ENCODE measurements at places on chromosomes 6 and 20.

DNA sequence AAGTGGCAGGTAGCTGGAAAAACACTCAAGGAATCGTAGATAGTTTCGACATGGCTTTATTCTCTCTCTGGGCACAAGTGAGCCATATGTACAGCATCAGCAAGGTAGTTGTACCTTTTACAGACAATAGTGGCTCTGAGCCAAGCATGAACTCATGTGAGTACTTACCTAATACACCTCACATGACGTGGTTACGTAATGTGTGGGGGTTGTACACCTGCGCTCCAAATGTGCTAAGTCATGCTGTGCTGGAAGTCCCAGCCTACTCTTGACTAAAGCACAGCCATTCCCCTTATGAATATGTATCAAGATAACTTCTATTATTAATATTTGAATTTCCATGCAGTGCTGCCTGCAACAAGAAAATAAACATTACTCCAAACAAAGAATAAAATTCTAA is 78.8 kb upstream of the HMGN3 start:
- DNase-seq = no peak

DNA sequence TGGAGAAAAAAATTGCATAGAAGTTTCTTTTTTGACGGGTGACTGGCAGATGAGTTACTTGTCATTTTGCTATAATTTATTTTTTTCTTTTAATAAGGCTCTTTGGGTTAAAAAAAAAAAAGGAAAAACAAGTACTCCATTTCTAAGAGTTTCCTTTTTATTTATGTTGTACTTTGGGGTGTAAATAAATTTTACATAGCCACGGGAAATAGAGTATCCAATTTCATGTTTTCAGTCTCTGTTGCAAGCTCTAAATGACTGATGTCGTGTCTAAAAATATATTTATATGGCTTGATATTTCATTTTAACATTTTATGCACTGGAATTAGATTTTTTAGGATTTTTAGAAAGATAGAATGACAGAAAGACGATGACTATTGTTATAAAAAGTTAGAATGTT is 3.4 kb downstream of the EYA4 start:
- no peak for DNase-seq

DNA sequence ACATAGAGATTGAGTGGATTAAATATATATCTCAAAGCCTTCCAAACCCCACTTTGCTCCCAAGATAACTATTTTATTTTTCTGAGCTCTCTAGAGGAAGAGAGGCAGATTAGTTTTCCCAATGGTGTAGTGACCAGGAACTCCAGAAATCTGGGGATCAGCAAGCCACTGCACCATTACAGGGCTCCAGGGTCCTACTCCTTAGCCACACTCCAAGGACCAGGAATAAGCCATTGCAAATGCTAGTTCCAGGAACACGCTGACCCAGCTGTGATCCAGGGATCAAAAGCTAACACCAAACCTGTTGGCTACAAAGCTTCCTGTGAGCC is 97.7 kb upstream of the IYD start:
- DNase-seq = no peak

DNA sequence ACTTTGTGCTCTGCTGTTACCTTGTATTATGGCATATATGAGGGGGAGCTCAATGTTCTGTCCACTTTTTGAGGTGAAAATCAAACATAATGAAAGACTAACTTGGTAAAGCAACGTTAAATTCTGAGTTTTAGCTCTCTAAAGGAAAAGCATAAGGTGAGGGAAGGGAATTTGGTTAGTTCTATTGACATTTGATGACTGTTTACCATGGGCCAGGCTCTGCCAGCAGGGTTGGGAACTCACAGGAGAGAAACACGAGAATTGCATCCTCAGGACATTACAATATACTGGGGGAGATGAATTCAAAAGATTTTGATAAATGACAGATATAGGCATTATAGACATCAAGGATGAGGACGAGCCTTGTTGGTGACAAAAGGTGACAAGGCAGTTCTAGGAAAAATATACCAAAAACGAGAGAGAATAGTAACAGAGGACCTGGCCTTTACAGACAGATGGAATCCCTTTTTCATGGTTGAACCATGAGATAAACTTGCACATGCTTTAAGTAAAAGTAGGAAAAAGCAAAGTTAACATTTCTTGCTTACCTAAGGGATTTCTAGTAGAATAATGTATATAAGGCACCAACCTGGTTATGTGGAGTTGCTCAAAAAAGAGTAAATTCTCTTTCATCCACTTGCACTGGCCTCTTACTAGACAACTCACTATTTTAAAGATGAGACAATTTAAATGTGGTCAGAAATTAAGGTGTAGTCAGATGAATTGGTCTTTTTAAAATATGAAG is 191.4 kb downstream of the NKAIN2 start:
- no peak for DNase-seq

DNA sequence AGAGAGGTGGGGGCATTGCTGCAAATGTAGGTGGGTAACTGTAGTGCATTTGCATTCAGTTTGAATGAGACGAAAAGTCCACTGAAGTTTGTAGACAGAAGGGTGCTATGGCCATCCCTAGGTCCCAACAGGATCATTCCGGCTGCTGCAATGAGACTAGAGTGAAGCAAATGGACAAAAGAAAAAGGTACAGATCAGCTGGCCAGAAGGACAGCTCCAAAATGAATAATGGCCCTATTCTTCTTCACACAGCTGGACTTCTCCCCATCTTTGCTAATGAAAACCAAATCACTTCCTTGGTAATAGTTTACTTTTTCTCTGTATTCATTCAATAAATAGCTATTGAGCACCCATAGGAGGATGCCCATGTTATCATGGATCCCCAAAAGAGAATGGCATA is 56.4 kb upstream of the TPD52L1 start:
- no peak for DNase-seq

- no peak for DNase-seq
These were observed 22.5 kb upstream of the ECHDC1 start for GRCh38 chr6:127365874-127366273.

GRCh38 chr6:11495565-11496145 is 41.9 kb upstream of the TMEM170B start:
- DNase-seq = no peak

All from psoas muscle (tissue), 8 donors.